ENCODE measurements at places on chromosomes 11 and 22. TPM values are rescaled to one million over a fixed set of nuclear protein-coding genes. Genes with fewer than 3 reads are reported as not detected.

The NLRP10 gene
- total RNA-seq: 19.7 TPM

The RASGRP2 gene
- not detected for total RNA-seq

The MUC6 gene
- total RNA-seq: not detected

The SESN3 gene
- 19.2 TPM for total RNA-seq

The MMP7 gene
- total RNA-seq: not detected

The TRIM48 gene
- total RNA-seq: not detected

The PRR14L gene
- 34.1 TPM for total RNA-seq

The C11orf42 gene
- not detected for total RNA-seq

The OR52N4 gene
- total RNA-seq: not detected

The FAM181B gene
- not detected for total RNA-seq

The E2F8 gene
- 0.13 TPM for total RNA-seq

The RFPL2 gene
- total RNA-seq: not detected

The DENND6B gene
- 3.3 TPM for total RNA-seq

The CSF2RB gene
- total RNA-seq: 4.4 TPM

The KCNJ1 gene
- not detected for total RNA-seq

The MPPED2 gene
- total RNA-seq: not detected

The ADM2 gene
- 11.4 TPM for total RNA-seq

The LINC01488 gene
- total RNA-seq: not detected

The HEPHL1 gene
- total RNA-seq: not detected

The CBL gene
- 7.8 TPM for total RNA-seq

The CREB3L1 gene
- 37.7 TPM for total RNA-seq

The PGR gene
- total RNA-seq: not detected
